ENCODE measurements at places on chromosomes 2 and 18. TPM values are rescaled to one million over a fixed set of nuclear protein-coding genes. Genes with fewer than 3 reads are reported as not detected.

Gene TEX44
- not detected for total RNA-seq

Gene RTKN
- total RNA-seq: 13.2 TPM

GRCh38 chr18:5744659-5745058 lies 150.7 kb downstream of the TMEM200C start:
- no peak overlapping the region for H3K27ac ChIP-seq
- no peaks in the 10 kb centered on the region for H3K4me1 ChIP-seq
- no peaks in the 10 kb centered on the region for H3K36me3 ChIP-seq
- ATAC-seq: no peak
- no peak overlapping the region for H3K4me3 ChIP-seq

Gene ZC3H8
- 14.3 TPM for total RNA-seq

DNA sequence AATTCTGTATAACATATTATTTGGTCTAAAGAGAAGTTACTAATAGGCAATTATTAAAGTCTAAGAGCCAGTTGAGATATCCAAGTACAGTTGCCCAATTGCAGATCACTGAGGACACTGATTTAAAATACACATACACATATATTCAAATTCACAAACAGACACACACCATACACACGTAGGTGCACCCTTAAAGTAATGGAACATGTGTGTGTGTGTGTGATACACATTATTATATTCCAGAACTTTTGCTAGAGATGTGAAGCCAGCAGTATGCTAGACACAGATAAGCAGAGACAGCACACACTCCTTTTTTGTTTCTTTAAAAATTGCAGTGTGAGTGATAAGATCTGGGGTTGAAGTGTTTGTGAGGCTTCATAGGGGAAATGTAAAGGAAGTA lies 292.5 kb downstream of the CNTNAP5 start:
- ATAC-seq: no peak
- H3K27me3 ChIP-seq: no peaks in the 10 kb centered on the region
- H3K4me3 ChIP-seq: no peak overlapping the region
- H3K27ac ChIP-seq: no peak overlapping the region
